ENCODE measurements at places on chromosomes 2 and 18.

GRCh38 chr2:218885981-218886947 is 5.6 kb downstream of the WNT10A start:
- DNase-seq = no peak

DNA sequence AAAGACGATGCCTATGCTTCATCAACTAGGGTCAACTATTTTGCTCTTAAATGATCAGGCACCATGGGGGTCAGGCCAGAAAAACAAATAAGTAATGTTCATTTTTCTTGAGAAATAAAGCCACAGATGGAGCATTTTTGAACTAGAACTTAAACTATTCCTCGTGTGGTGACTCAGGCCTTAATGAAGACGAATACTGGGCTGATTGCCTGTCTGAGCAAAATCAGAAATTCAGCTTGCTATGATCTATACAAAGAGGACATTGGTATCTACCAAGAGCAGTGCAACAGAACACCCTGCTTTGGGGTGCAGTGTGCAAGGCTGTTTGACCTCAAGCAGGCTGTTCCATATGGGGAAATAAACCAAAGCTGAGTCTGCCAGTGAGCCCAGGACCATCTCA is 176.0 kb downstream of the NRP2 start:
- peak; percentile 30 for DNase-seq

DNA sequence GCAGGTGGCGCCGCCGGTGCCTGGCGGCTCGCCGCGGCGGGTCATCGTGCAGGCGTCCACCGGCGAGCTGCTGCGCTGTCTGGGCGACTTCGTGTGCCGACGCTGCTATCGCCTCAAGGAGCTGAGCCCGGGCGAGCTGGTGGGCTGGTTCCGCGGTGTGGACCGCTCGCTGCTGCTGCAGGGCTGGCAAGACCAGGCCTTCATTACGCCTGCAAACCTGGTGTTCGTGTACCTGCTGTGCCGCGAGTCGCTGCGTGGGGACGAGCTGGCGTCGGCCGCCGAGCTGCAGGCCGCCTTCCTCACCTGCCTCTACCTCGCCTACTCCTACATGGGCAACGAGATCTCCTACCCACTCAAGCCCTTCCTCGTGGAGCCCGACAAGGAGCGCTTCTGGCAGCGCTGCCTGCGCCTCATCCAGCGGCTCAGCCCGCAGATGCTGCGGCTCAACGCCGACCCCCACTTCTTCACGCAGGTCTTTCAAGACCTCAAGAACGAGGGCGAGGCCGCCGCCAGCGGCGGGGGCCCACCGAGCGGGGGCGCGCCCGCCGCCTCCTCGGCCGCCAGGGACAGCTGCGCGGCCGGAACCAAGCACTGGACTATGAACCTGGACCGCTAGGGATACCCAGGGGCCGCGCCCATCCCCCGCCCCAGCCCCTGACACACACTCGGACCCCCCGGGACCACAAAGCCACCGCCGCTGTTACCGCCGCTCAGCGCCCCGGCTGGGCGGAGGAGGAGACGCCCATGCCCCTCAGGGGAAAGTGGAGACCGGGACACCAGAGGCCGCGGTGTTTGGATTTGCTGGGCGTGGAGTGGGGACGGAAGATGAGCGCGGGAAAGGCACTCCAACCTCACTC is 1.1 kb downstream of the CDK5R2 start:
- no peak for DNase-seq

DNA sequence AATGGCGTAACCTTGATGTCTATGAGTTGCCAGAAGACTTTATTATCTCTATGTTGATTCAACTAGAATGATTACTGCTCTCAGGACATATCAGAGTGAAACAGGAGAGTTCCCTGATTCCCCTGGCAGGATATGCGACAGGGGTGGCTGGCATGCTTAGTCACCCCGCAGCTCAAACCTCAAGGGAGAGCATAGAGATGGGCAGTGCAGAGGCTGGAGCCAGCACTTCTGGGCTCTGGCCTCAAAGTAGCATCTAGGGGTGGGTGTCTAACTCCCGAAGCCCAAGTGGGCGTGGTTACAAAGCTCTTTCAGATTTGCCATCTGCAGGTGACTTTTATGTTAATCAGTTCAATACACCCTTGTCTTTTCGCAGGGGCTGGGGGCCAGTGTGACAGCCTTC is 391.6 kb downstream of the ADCYAP1 start:
- no peak for DNase-seq

DNA sequence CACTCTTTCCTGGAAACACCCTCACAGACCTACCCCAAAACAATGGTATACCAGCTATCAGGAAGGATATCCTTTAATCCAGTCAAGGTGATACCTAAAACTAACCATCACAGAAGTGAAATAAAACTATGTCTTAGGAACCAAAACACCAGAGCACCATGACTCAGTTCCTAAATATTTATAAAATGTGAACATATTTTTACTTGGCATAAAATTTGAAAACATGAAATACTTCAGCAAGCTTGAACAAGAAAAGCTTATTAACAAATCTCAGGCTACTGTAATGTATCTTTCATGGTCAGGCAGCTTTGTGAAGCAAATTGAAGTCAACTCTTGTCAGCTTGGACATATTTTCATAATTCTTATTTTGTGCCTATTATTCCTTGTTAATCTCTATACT is 440.8 kb upstream of the CDH20 start:
- DNase-seq = peak; percentile 19

- DNase-seq = peak; percentile 47
These were observed 31.7 kb downstream of the SLC40A1 start for GRCh38 chr2:189548666-189549448.

- no peak for DNase-seq
These were observed 205.2 kb upstream of the LYPD1 start for GRCh38 chr2:132875193-132875592.

GRCh38 chr2:210606001-210606400 is 49.6 kb downstream of the CPS1 start:
- no peak for DNase-seq

- no peak for DNase-seq
These were observed 26.8 kb downstream of the SERPINB4 start for GRCh38 chr18:63617049-63617914.
